ENCODE measurements at places on chromosomes 13 and 19.

DNA sequence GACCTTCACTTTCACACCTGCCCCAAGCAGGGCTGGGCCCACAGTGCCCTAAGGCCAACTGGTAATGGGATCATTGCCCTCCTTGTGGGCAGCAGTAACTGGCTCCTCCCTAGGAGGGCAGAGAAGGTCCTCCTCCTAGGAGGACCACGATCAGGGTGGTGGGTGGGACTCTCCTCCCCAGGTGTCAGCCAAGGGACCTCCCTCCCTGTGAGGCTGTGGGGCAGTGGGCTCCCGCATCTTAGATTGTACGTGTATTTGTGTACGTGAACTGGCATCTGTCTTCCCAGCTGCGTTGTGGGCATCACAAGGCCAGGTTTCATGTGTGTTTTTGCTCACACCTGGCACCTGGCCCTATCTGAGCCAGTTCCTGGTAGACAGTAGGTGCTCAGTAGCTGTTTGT lies 111.8 kb downstream of the SOX1 start:
- no peak for DNase-seq

DNA sequence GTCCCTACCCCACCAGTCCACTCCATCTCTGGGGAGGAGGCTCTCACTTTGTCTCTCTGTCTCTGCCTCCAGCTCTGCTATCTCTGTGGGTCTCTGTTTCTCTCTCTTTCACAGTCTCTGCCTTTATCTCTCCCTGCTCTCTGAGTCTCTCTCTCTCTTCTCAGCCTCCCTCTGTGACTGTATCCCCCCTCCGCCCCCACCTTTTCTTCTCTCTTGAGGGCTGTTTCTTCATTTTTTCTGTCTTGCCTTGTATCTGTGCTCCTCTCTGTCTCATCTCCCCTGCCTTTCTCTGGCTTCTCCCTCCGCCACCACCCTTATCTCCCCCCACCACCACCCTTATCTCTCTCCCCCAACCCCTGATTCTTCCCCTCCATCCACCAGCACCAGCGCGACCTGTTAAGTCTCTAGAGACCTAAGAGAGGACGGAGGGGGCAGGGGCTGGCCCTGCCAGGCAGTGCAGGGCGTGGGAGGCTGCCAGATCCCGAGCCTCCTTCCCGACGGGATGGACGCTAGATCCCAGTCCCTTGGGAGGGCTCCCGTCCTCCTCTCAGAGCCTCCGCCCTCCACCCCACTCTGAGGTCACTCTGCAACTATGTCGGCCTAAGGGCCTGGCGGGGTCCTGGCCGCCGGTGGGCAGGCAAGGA lies 1.0 kb downstream of the AXL start:
- no peak for DNase-seq

GRCh38 chr13:77492982-77493381 lies 42.5 kb upstream of the SCEL start:
- no peak for DNase-seq

DNA sequence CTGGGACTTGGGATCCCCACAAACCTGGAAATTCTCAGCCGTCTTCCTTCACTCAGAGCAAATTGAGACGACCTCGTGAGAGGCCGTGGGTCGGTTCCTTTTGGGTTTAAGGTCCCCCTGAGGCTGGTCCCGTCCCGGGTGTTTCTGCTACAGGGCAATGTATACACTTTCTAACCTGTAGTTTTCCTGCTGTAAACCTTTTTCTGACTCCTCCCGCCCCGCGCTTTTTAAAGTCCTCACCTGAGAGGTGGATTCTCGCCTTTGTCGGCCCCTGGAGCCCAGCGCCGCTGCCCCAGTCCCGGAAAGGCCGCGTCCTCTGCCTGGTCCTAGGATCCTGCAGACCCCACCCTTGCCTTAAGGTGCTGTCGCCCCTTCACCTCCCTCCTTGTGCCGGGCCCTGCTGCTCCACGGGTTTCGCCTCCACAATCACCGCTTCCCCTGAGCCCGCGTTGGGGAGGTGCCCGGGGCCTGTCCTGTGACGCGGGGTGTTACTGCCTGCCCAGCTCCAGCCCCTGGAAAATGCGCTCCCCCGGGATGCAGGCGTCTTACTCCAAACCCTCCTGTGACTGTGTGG lies 391 bp downstream of the ZNF761 start:
- DNase-seq, result no peak

DNA sequence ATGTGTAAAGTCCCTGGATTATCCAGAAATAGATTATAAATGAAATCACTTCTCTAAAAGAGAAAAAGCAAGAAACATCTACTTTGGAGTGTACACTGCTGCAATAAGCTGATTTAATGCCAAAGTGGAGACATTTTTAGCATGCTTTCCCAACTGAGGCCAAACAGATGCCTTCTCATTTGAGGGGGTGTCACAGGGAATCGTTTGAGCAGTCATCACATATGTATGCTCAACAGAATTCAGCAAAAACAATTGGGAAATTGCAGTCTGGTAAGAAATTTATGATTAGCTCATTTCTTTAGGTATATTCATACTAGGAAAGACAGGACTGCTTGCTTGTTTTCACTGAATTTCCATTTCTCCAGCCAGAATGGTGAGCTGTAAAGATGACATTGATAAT lies 27.3 kb upstream of the TPP2 start:
- DNase-seq, result no peak

DNA sequence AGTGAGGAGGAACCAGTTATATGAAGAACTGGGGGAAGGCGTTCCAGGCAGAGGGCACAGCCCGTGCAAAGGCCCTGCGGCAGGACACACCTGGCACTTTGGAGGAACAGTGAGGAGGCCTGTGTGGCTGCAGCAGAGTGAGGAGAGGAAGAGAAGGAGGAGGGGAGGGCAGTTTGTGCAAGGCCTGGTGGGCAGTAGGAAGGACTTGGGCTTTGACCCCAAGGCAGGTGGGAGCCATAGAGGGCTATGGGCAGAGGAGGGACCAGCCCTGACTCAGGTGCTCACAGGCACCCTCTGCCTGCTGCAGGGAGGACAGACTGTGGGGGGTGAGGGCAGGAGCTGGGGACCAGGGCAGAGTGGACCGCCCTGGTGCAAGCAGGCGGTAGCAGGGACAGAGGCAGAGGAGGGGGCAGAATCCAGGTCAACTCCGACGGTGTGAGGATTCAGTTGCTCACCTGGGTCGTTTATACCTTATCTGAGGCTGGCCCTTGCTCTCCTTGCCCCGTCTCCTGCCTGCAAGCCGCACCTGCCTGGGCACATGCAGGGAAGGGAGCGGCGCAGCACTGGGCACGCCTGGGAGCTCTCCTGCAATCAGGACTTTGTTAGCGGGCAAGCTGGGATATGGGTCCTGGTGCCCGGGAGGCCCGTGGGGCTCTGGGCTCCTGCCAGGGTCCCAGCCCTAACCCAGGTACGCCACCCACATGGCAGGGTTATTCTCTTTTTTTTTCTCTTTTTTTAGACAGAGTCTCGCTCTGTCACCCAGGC lies 34.8 kb downstream of the NFIC start:
- no peak for DNase-seq

GRCh38 chr13:40345654-40346372 lies 320.6 kb downstream of the FOXO1 start:
- no peak for DNase-seq

DNA sequence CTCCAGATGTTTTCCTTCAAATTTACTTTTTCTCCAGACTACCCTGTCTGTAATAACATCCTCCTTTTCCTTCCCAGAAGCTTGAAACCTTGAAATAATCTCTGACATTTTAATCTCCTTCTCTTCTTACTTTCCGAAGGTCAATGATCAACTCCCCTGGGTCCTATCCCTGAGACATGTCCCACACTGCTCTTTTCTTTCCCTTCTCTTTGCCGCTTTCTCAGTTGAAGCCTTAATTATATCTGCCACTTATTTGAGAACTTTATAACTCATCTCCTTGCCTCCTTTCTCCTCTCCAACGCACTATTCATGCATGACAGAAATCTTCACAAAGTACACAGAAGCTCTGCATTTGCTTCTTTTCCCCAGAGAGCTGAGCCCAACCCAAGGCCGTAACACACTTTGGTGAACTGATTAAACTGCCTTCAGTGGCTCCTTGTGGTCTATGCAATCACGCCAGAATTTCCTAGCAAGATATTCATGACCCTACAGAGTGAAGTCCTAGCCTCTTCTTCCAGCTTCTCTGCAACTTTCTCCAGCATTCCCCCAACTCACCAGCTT lies 9.2 kb upstream of the WASF3 start:
- no peak for DNase-seq

All from activated effector memory CD4-positive, alpha-beta T cell treated with anti-CD3 and anti-CD28 coated beads, Interleukin-2, amount 50 U/mL, for 16 hours (primary cell).